Immature natural killer cell (primary cell): ENCODE measurements at places on chromosomes 16 and 17. TPM values are rescaled to one million over a fixed set of nuclear protein-coding genes. Genes with fewer than 3 reads are reported as not detected.
A peak's percentile ranks its signal among the peaks of the same experiment; 100 is the strongest.

- H3K27ac ChIP-seq = no peak overlapping the region
- H3K36me3 ChIP-seq = no peaks in the 10 kb centered on the region
- no peak for DNase-seq
- no peaks in the 10 kb centered on the region for H3K4me1 ChIP-seq
- H3K27me3 ChIP-seq = peaks cover 21% of the 10 kb centered on the region
- no peak overlapping the region for H3K4me3 ChIP-seq
Measured at GRCh38 chr17:49899191-49899485, 51.3 kb upstream of the TAC4 start.

DNA sequence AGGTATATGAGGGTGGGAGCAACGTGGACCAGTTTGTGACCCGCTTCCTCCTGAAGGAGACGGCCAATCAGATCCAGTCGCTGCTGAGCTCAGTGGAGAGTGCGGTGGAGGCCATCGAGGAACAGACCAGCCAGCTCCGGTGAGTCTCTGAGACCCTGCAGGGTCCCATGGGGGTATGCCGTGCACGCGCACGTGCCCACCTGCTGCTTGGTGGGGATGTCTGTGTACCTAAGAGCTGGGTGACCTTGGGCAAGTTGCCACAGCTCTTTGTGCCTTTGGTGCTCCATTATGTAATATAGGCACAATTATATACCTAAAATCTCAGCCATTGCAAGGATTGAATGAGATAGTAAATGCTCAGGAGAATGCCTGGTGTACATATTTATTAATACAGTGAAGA, 22.4 kb downstream of the NECAB2 start:
- no peak for DNase-seq
- H3K27ac ChIP-seq = no peak overlapping the region

Gene SGF29
- 40.8 TPM for polyA plus RNA-seq

- peak overlapping the region; percentile 40 for H3K4me3 ChIP-seq
- peaks cover 19% of the 10 kb centered on the region for H3K27me3 ChIP-seq
- peaks cover 7% of the 10 kb centered on the region for H3K36me3 ChIP-seq
Measured at GRCh38 chr17:2058586-2059546, 4.0 kb downstream of the HIC1 start.

Gene EPX
- polyA plus RNA-seq = not detected

Gene KRT24
- polyA plus RNA-seq = not detected

GRCh38 chr16:66940236-66940635, 4.9 kb downstream of the CES2 start:
- no peak overlapping the region for H3K4me3 ChIP-seq
- no peak overlapping the region for H3K27ac ChIP-seq
- DNase-seq = no peak
- H3K27me3 ChIP-seq = no peaks in the 10 kb centered on the region
- no peaks in the 10 kb centered on the region for H3K36me3 ChIP-seq

Gene KRT28
- not detected for polyA plus RNA-seq

Gene LRRC75A
- 0.93 TPM for polyA plus RNA-seq

DNA sequence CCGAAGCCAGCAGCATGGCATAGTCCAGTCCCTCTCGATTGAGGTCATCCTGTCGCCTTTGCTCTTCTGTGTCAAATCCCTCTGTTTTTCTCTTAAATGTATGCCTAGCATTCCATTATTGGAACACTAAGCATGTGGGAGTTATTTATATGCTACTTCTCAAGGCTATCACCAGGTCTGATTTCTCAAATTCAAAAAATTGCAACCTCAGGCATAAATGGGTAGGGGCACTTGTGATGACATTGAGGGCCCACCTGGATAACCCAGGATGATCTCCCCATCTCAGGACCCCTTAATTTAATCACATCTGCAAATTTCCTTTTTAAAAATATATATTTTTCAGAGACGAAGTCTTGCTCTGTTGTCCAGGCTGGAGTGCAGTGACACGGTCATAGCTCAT, 95.7 kb downstream of the BMERB1 start:
- H3K27me3 ChIP-seq = no peaks in the 10 kb centered on the region
- no peaks in the 10 kb centered on the region for H3K4me1 ChIP-seq
- peak overlapping the region; percentile 32 for H3K27ac ChIP-seq
- H3K36me3 ChIP-seq = peaks cover 5% of the 10 kb centered on the region
- no peak for DNase-seq

DNA sequence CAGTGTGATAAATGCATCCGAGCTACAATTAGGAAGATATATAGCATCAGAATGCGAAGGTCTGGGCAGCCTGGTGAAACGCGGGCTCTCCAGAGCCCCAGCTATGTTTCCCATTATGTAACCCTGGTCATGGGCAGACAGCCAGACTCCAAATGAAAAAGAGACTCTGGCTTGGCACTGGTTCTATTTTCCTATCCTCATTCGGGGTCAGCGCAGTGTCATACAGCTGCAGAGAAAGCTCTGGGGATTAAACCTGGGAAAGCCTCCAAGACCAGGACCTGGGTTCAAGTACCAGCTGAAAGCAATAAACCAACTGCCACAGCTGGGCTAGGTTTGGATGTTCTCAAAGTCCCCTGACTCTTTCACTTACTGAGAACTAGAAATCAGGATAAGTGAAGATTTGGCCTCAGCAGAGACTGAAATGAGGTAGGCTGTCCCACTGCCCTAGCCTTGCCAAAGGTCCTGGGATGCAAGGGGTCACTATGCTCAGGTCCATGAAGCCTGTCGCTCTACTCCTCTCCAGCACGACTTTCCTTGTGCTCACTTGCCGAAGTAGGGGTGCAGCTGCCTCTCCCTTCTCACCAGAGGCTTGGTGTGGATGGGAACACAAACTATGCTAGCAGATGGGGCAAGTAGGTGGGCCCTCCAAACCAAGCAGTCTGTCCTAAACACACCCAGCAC, 123.8 kb downstream of the SMG6 start:
- no peaks in the 10 kb centered on the region for H3K27me3 ChIP-seq
- no peak overlapping the region for H3K4me3 ChIP-seq
- H3K27ac ChIP-seq = peak overlapping the region; percentile 95
- H3K4me1 ChIP-seq = peaks cover 93% of the 10 kb centered on the region

Gene HSD11B2
- not detected for polyA plus RNA-seq

GRCh38 chr16:6642271-6642670, 690.4 kb upstream of the RBFOX1 start:
- no peak for DNase-seq
- H3K27ac ChIP-seq = no peak overlapping the region
- H3K4me3 ChIP-seq = no peak overlapping the region
- H3K4me1 ChIP-seq = no peaks in the 10 kb centered on the region
- H3K36me3 ChIP-seq = no peaks in the 10 kb centered on the region
- no peaks in the 10 kb centered on the region for H3K27me3 ChIP-seq
